Mesenchymal stem cell (in vitro differentiated cells and primary cell): ENCODE measurements at places on chromosomes 16 and 17.

DNA sequence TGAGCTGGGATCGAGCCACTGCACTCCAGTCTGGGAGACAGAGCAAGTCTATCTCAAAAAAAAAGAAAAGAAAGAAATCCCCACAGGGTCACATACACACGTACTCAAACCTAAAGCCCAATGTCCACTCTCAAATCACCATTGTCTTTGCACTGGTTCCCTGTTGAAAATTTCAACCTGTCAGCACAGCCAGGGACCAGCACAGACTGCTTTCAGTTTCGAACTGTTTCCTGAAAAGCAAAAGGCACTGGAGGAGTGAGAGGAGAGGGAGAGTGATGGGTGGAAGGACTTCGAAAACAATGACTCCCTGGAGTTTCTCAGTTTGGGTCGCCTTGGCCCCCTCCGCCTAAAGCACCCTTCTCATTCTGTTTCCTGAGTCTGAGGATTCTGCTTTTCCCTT is 9.0 kb upstream of the CD300C start:
- DNase-seq: no peak
- H3K4me1 ChIP-seq: no peaks in the 10 kb centered on the region
- no peak overlapping the region for H3K27ac ChIP-seq
- H3K4me3 ChIP-seq: no peak overlapping the region
- H3K36me3 ChIP-seq: no peaks in the 10 kb centered on the region

- H3K4me3 ChIP-seq: no peak overlapping the region
- H3K4me1 ChIP-seq: no peaks in the 10 kb centered on the region
- no peaks in the 10 kb centered on the region for H3K36me3 ChIP-seq
- DNase-seq: no peak
These were observed 390.7 kb downstream of the GRIN2A start for GRCh38 chr16:9791556-9791955.

- no peaks in the 10 kb centered on the region for H3K36me3 ChIP-seq
- H3K27ac ChIP-seq: no peak overlapping the region
- peaks cover 3% of the 10 kb centered on the region for H3K4me1 ChIP-seq
- peaks cover 61% of the 10 kb centered on the region for H3K27me3 ChIP-seq
These were observed 27.3 kb upstream of the CBFA2T3 start for GRCh38 chr16:89004209-89004831.

DNA sequence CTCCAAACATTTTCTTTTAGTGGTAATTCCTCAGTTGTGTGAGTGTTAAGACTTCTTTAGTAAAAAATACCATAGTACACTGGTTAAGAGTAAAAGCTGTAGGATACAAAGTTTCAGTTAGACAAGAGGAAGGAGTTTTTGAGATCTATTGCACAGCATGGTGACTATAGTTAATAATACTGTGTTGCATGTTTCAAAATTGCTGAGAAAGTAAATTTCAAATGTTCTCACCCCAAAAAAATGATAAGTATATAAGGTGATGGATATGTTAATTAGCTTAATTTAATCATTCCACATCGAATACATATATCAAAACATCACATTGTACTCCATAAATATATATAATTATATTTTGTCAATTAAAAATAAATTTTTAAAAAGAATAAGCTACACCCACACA is 22.0 kb upstream of the NLK start:
- DNase-seq: no peak
- H3K4me1 ChIP-seq: no peaks in the 10 kb centered on the region
- H3K27me3 ChIP-seq: no peaks in the 10 kb centered on the region

DNA sequence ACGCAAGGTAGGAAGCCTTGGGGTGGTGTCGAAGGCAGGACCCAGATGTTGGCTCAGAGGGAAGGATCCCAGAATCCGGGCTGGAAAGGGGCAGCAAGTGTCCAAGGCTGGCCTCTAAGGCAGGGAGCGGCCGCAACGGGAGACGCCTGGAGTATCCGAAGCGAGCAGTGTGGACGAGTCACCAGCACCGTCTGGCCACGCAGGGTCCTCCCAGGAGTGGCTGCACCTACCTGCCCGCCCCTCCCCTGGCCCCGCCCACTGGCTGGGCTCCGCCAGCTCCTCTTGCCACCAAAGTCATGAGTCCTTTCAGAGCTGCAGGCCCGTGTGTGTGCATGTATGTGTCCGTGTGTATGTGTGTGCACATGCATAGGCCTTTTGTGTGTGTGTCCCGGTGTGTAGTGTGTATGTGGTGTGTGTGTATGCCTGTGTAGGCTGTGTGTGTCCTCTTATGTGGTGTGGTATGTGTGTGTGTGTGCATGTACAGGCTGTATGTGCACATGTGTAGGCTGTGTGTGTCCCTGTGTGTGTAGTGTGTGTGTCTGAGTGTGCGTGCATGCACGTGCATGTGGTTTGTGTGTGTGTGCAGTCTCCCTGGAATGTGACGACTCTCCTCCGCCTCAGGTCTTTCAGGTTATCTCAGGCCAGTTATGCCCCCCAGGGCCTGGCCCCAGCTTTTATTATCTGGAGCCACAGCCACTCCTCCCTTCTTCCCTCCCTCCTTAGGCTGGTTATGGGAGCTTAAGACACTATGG is at the start of gene PRSS8:
Gene PRSS8 (minus strand): TSS at position 193 of the 752 bp plus-strand sequence. CDS start 229 bp downstream, outside the sequence.
- H3K27me3 ChIP-seq: peaks cover 13% of the 10 kb centered on the region
- peaks cover 28% of the 10 kb centered on the region for H3K36me3 ChIP-seq
- H3K4me3 ChIP-seq: no peak within 1 kb of the TSS
- H3K4me1 ChIP-seq: peaks cover 19% of the 10 kb centered on the region

GRCh38 chr17:68800751-68801150 is 154.4 kb downstream of the ABCA8 start:
- H3K4me1 ChIP-seq: peaks cover 2% of the 10 kb centered on the region
- H3K36me3 ChIP-seq: no peaks in the 10 kb centered on the region
- no peak overlapping the region for H3K4me3 ChIP-seq
- H3K27me3 ChIP-seq: no peaks in the 10 kb centered on the region
- no peak overlapping the region for H3K27ac ChIP-seq
- peak; percentile 35 for DNase-seq

DNA sequence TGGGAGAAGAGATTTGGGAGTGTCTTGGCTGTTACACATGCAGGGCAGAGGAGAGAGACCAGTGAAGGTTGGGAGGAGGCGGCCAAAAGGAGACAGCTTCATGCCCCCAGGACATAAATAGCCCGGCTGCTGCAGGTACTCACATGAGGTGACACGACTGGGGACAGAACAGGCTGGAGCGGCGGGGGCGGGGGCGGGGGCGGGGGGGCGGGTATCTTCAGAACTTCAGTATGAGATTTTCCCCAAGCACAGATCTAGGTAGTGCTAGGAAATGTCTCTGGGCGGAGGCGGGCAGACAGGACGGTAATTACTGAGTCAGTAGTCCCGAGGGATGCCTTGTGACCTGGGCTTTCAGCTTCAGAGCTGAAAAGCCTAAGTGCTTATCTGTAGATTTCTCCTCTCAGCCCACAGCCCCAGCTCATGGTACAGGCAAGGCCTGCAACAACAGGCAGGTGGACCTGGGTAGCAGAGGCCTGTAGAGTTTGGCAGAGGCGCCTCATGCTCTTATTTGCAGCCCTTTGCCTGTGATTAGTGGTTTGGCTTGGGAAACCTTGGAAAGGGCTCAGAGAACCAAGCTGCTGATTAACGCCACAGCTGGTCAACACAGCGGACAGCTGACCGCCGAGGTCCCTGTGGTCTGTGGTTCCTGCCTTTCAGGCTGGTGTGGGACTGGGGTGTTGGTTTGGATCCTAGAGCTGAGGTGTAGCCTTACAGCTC is 24.5 kb downstream of the UNK start:
- H3K4me3 ChIP-seq: peak overlapping the region; percentile 50
- DNase-seq: peak; percentile 78
- H3K27me3 ChIP-seq: no peaks in the 10 kb centered on the region
- peak overlapping the region; percentile 38 for H3K27ac ChIP-seq

- H3K27me3 ChIP-seq: peaks cover 10% of the 10 kb centered on the region
- no peak overlapping the region for H3K27ac ChIP-seq
- DNase-seq: no peak
- H3K36me3 ChIP-seq: peaks cover 3% of the 10 kb centered on the region
These were observed 367.0 kb downstream of the FOXL1 start for GRCh38 chr16:86945166-86945900.

- peaks cover 12% of the 10 kb centered on the region for H3K4me1 ChIP-seq
- no peak overlapping the region for H3K4me3 ChIP-seq
- H3K27me3 ChIP-seq: no peaks in the 10 kb centered on the region
- no peaks in the 10 kb centered on the region for H3K36me3 ChIP-seq
These were observed 58.8 kb downstream of the ZDHHC7 start for GRCh38 chr16:84952335-84953189.

- H3K4me3 ChIP-seq: no peak overlapping the region
- H3K36me3 ChIP-seq: no peaks in the 10 kb centered on the region
- DNase-seq: no peak
- no peak overlapping the region for H3K27ac ChIP-seq
- no peaks in the 10 kb centered on the region for H3K27me3 ChIP-seq
- peaks cover 16% of the 10 kb centered on the region for H3K4me1 ChIP-seq
These were observed 86.8 kb upstream of the HSBP1 start for GRCh38 chr16:83720981-83721380.

DNA sequence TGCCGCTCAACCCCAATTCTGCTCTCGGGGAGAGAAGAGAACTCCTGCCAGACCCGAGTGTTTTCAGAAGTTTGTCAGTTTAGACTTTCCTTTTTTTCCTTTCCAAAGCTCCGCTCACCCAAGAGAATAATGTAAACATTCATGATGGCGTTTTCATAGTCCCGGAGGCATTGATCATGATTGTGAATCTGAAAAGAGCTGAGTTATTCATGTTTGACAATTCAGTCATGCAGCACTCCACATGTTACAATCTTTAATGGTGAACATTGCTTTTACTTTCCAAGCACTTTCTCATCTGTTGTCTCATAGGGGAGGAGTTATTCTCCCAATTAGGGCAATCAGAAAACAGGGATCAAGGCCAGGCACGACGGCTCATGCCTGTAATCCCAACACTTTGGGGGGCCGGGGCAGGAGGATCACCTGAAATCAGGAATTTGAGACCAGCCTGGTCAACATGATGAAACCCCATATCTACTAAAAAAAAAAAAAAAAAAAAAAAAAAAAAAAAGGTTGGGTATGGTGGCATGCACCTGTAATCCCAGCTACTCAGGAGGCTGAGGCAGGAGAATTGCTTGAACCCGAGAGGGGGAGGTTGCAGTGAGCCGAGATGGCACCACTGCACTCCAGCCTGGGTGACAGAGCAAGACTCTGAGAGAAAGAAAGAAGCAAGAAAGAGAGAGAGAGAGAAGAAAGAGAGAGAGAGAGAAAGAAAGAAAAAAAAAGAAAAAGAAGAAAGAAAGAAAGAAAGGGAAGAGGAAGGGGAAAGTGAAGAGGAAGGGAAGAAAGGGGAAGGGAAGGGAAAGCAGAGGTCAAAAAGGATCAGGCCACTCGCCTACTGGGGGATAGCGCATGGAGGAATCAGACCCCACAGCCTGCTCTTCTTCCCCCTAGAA is 70.0 kb upstream of the TNRC6C start:
- H3K36me3 ChIP-seq: no peaks in the 10 kb centered on the region
- no peak overlapping the region for H3K27ac ChIP-seq
- no peak for DNase-seq
- H3K27me3 ChIP-seq: peaks cover 71% of the 10 kb centered on the region
- H3K4me3 ChIP-seq: peak overlapping the region; percentile 42
- peaks cover 9% of the 10 kb centered on the region for H3K4me1 ChIP-seq

DNA sequence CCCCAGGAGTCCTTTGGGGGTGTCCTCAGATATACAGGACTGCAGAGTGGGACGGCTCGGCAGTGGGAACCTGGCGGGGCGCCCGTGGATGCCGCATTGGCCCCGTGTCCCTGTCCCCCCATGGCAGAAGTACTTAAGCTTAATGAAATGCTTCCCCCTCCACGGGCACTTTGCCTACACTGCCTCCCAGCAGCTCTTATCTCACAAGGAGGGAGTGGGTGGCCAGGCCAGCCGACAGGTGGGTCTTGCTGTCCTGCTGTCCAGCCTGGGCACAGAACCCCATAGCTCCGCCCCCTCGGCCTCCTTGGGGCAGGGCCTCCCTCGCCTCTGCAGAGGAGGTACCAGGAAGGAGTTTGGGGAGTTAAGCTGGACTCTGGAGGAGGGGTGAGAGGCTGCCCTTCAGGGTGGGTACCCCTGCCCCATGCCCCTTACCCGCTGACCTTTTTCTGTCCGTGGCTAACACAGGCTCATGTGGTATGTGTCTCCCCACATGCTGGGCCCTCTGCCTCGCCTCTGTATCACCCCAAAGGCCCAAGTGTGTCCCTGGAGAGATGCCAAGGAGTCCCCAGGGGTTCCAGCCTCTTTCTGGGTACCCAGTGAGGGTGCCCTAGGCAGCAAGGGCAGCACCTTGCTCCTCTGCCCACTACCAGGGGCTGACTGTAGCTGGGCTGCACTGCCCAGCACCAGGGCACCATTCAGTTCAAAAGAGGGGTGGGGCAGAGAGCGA is 8.7 kb downstream of the THRA start:
- H3K36me3 ChIP-seq: peaks cover 16% of the 10 kb centered on the region
- no peaks in the 10 kb centered on the region for H3K27me3 ChIP-seq
- H3K27ac ChIP-seq: peak overlapping the region; percentile 13

- no peaks in the 10 kb centered on the region for H3K4me1 ChIP-seq
- H3K36me3 ChIP-seq: no peaks in the 10 kb centered on the region
- no peaks in the 10 kb centered on the region for H3K27me3 ChIP-seq
These were observed 226.3 kb downstream of the CBLN1 start for GRCh38 chr16:49055291-49055690.

- H3K36me3 ChIP-seq: no peaks in the 10 kb centered on the region
- peak overlapping the region; percentile 8 for H3K27ac ChIP-seq
- peak; percentile 57 for DNase-seq
These were observed 51.8 kb downstream of the RAI1 start for GRCh38 chr17:17732892-17733670.

- no peak overlapping the region for H3K4me3 ChIP-seq
- no peaks in the 10 kb centered on the region for H3K36me3 ChIP-seq
- no peak overlapping the region for H3K27ac ChIP-seq
- no peaks in the 10 kb centered on the region for H3K4me1 ChIP-seq
- no peak for DNase-seq
These were observed 258.9 kb upstream of the AXIN2 start for GRCh38 chr17:65820306-65820705.

- H3K4me3 ChIP-seq: no peak overlapping the region
- DNase-seq: peak; percentile 74
- peaks cover 1% of the 10 kb centered on the region for H3K4me1 ChIP-seq
- no peaks in the 10 kb centered on the region for H3K27me3 ChIP-seq
- H3K36me3 ChIP-seq: no peaks in the 10 kb centered on the region
These were observed 281.4 kb downstream of the BCAS3 start for GRCh38 chr17:60959011-60959410.

DNA sequence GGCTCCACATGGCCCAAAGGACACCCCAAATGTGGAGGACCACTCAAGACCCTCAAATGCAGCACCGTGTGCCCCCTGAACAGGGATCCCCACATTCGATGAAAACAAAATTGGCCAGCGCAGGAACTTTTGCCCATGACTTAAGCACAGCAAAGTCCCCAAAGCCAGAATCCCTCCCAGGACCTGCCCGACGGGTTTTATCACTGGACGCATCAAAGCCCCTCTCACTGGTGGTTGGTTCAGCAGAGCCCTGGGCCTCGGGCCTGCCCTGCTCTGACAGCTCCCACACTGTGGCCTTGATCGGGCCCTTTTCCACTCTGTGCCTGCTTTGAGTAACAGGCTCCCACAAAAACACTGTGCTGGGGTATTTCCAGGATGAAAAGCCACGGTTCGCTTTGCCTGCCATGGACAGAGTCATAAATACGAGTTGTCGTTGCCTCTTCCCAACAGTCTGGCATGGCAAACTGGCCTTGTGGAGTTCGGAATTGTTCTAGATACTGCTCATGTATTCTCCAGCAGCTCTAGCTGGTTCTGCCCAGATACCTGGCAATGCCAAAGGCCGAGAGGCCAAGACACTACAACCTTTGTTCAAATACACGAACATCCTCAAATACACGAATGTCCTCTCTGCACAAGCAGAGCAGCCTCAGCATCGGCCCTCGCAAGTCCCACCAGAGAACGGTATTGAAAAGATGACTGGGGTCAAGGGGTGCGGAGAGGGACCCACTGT is 46.4 kb downstream of the TBC1D16 start:
- no peaks in the 10 kb centered on the region for H3K36me3 ChIP-seq
- no peak overlapping the region for H3K27ac ChIP-seq
- H3K27me3 ChIP-seq: no peaks in the 10 kb centered on the region
- no peak overlapping the region for H3K4me3 ChIP-seq
- peaks cover 51% of the 10 kb centered on the region for H3K4me1 ChIP-seq
